ENCODE measurements at places on chromosomes 1 and 21.

DNA sequence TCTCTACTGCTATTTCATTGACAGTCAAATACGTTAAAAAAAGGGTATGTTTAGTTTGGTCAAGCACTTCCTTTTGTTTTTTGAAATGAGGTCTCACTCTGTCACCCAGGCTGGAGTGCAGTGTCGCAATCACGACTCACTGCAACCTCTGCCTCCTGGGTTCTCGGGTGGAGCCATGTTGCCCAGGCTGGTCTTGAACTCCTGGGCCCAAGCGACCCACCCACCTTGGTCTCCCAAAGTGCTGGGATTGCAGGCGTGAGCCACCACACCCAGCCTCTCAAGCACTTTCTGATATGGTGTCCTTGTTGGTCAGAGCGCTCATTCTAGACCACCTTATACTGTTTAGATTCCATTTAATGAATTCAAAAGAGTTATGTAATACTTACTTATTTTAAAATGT is 20.9 kb upstream of the RHBDL2 start:
- no peak for DNase-seq

- DNase-seq, result no peak
Observed at GRCh38 chr1:218444588-218444987, 99.5 kb downstream of the TGFB2 start.

DNA sequence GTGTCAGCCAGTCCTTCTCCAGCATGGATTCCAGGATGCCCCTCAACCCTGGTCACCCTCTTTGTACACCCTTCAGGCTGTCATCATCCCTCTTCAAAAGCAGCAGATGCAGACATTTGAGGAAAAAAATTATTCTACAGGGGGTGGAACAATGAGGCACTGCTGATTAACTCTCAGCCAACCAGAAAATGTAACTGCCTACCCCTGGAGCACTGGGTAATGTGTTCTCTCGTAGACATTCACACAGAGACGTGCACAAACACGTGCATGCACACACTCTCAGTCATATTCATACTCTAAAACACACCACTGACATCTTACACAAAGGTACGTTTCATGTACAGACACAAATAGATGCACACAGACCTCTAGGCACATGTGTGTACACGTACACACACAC is 175.4 kb downstream of the TRABD2B start:
- no peak for DNase-seq

- no peak for DNase-seq
Observed at GRCh38 chr21:26449161-26449560, 123.9 kb downstream of the CYYR1 start.

- DNase-seq, result no peak
Observed at GRCh38 chr1:109369167-109369746, 28.5 kb downstream of the SORT1 start.

DNA sequence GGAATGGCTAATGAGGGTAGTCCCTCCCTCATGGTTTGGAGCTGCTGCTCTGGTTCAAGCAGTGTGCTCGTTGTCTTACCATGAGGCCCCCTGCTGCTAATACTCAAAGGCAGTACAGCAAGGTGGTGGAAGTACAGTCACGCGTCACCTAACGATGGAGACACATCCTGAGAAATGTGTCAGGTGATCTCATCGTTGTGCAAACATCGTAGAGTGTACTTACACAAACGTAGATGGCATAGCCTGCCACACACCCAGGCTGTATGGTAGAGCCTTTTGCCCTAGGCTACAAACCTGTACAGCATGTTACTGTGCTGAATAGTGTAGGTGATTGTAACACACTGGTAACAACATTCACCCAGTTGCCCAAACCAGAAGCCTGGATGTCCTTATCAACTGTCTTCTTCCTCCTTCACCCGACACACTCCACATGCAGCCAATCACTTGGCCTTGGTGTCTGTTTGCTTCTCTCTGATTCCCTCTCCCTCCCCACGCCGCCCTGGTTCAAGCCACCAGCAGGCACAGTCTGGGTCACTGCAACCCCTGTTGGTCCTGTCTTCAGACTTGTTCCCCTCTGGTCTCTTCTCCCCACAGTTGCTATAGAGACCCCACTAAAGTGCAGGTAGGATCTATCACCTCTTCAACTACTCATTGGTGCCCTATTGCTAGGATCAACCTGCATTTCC is 6.0 kb upstream of the KCNA2 start:
- DNase-seq, result no peak

DNA sequence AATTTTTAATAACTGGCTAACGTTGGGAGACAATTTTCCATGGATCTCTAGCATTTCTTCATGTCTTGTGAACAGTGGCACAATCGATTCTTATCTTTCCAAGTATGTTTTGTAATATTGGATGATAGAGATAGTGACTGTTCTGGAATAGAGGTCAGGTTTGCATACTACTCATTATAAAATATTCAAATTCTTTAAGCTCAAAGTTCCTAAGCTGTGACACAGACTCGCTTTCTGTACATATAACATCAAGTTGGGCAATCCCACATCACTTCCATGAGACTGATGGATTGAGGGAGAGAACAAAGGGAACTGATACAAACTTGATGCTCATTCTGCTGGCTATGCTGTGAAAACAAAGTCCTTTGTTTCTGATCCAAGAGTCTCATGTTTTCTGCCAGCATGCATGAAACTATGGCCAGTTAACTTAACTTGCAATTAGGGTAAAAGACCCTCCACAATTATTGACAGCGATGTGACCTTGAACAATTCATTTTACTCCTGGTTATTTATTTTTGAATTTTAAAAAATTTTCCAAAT is 392.4 kb downstream of the TTLL7 start:
- DNase-seq, result no peak

DNA sequence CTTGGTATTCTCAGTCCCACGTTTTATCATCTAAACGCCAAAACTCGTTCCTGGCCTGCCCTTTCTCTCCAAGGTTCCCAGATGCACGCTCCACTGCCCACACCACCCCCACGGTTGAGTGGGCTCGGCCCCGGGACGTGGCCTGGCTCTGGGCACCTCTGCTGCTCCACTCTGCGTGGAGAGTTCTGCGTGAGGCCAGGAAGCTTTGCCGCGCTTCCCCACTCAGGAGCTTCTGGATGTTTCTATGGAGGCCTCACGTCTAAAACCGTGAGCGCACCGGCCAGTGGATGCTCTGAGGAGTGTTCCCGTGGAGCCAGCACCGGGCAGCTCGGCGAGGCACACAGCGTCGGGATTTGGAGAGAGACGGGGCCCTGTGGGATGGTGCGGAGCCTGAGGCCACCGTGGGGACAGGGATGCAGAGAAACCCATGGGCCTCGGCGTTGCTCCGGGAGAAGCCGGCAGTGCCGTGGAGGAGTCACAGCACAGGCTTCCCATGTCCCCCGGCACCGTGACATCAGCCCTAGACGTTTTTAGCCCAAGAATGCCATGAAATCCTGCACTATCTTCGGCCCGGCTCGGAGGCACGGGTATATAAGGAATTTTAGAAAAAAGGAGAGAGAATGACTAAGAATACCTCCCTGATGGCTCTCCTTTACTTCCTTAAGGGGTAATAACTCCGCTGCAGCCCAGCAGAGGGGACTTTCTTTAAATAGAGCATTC is 125.9 kb downstream of the PRDM16 start:
- DNase-seq, result no peak

- no peak for DNase-seq
Observed at GRCh38 chr1:84541679-84542078, 32.6 kb downstream of the CTBS start.

GRCh38 chr1:193321242-193321840 is 134.9 kb upstream of the B3GALT2 start:
- DNase-seq, result no peak

DNA sequence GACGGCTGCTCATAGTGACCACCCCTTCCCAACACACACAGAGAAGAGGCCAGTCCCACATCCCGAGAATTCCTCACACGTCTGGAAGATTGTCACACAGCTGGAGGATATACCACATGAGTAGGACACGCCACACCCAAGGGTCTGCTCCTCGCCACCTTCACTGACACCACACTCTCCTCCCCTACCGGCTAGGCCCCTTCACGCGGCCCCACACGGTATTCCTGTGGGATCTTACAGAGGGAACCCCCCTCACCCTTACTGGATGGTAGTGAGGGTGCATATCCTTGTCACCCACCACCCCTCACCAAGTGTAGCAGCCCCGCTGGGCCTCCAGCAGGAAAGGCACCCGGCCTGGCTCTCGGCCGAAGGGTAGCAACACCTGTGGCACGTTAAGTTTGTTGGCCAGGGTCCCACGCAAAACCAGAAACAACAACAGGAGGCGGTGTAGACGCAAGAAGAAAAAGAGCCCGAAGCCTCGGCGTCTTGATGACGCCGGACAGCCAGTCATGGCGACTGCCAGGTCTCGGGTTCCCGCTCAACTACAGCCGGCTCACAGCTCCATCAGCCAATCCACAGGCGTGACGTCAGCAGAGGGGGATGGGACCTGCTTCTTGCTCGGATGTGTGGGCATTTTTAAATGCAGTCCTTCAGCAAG is at the start of gene NUP210L:
TSS of gene NUP210L (minus strand) at position 540 of the 658 bp plus-strand sequence.
- no peak for DNase-seq

- DNase-seq, result no peak
Observed at GRCh38 chr1:81155131-81155530, 645.6 kb upstream of the ADGRL2 start.

GRCh38 chr21:15171546-15171945 is 106.7 kb upstream of the NRIP1 start:
- DNase-seq, result no peak

All from activated naive CD4-positive, alpha-beta T cell treated with Interleukin-2 at 50 U/mL for 16 hours (primary cell).